Breast epithelium (tissue), 4 donors: ENCODE measurements at places on chromosomes 11 and 22.

DNA sequence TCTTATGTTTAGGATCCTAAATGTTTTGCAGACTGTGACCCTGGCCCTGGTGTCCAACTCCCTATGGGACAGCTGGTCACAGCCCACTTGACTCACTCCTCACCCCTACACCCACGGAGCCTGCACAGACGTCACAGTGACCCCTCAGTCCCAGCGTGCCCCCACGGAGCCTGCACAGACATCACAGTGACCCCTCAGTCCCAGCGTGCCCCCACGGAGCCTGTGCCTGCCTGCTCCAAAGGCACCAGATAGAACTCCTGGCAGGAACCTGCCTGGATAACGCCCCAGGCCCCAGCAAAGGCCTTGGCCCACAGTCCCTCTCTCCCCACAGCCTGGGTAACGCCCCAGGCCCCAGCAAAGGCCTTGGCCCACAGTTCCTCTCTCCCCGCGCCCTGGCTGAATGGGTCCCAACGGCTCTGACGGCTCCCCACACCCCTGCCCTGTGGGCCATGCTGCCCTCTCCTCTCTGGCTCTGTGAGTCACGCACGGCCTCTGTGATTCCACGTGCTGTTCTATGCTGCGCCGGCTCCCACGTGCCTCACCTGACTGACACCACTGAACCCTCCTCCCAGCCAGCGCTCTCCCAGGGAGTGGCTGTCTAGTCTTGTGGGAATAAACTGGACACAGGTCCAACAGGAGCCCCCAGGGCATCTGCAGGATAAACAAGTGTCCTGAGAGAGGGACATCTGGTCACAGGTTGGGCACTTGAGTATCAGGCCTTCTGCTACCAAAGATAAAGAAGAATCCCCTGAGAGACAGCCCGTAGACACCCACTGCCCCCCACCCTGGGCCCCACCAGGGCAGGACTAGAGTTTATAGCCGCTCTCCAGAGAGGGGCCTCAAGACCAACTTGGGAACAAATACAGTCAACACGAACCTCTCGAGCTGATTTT lies 250.3 kb downstream of the BRD1 start:
- no peaks in the 10 kb centered on the region for H3K4me1 ChIP-seq
- H3K36me3 ChIP-seq, result no peaks in the 10 kb centered on the region
- H3K27me3 ChIP-seq, result peaks cover 18% of the 10 kb centered on the region
- no peak overlapping the region for H3K27ac ChIP-seq
- peak; percentile 46 for DNase-seq

DNA sequence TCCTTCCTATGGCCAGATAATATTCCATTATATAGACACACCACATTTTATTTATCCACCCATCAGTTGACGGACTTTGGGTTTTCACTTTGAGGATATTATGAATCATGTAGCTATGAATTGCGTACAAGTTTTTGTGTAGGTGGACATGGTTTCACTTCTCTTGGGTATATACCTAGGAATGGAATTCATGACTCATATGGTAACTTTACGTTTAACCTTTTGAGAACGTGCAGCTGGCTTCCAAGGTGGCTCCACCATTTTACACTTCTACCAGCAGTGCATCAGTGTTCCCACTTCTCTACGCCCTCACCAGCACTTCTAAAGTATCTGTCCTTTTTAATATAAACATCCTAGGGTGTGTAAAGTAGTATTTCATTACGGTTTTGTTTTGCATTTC lies 112.0 kb downstream of the PLEKHA7 start:
- H3K36me3 ChIP-seq, result no peaks in the 10 kb centered on the region
- H3K27me3 ChIP-seq, result no peaks in the 10 kb centered on the region
- no peak for DNase-seq
- H3K4me1 ChIP-seq, result no peaks in the 10 kb centered on the region

GRCh38 chr22:47238690-47239473 lies 476.4 kb downstream of the TBC1D22A start:
- H3K4me1 ChIP-seq, result no peaks in the 10 kb centered on the region
- no peaks in the 10 kb centered on the region for H3K27me3 ChIP-seq
- no peaks in the 10 kb centered on the region for H3K36me3 ChIP-seq
- no peak overlapping the region for H3K27ac ChIP-seq
- H3K4me3 ChIP-seq, result no peak overlapping the region
- no peak for DNase-seq

DNA sequence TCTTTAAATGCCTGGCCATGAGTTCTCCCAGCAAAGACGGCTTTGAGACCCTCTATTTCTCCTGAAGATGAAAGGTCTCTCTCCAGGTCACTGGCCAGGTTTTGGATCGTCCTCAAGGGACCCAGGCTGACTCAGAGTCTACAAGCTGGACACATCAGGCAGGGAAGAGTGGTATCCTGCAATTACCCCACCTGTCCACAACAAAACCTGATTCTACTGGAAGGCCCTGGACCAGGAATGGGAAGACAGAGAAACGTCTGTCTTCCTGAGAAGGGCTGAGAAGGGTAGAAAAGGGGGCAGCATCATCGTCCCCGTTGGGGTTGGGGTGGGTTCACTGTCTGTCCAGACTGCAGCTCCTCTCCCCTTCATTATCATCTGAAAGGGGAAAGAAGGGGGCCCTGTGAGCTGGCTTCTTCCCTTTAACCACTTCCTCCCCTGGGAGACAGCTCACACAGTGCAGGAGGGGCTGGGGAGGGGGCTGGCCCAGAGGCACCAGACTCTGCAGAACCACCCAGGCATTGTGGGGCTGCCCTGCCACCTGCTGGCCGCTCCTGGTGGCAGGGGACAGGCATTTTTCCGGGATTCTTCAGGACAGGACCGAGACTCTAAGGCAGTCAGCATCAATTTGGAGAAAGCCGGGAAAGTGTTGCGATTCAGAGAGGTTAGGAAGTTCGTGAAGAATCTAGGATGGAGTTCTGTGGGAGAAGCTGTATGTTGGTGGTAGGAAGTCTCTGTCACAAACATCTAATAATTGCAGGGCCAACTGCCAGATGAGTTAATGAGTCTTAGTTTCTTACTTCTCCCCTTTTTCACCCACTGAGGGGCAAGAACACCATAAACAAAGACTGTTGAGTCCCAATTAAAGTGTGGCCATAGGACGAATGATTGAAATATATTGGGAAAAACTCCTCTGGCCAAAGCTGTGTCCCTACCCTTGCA lies 57.6 kb downstream of the SYN3 start:
- H3K4me3 ChIP-seq, result no peak overlapping the region
- no peaks in the 10 kb centered on the region for H3K4me1 ChIP-seq
- peak; percentile 61 for DNase-seq
- H3K36me3 ChIP-seq, result no peaks in the 10 kb centered on the region
- H3K27ac ChIP-seq, result no peak overlapping the region

- H3K4me3 ChIP-seq, result peak overlapping the region; percentile 9
- no peaks in the 10 kb centered on the region for H3K27me3 ChIP-seq
- DNase-seq, result no peak
These were observed 8.9 kb upstream of the NLRP6 start for GRCh38 chr11:269146-269890.

- peaks cover 7% of the 10 kb centered on the region for H3K4me1 ChIP-seq
- H3K4me3 ChIP-seq, result no peak overlapping the region
- no peaks in the 10 kb centered on the region for H3K36me3 ChIP-seq
These were observed 5.4 kb downstream of the C11orf96 start for GRCh38 chr11:43947815-43948214.

GRCh38 chr22:31300896-31301295 lies 8.6 kb upstream of the PIK3IP1 start:
- no peaks in the 10 kb centered on the region for H3K36me3 ChIP-seq
- no peak for DNase-seq
- no peak overlapping the region for H3K27ac ChIP-seq
- H3K4me3 ChIP-seq, result no peak overlapping the region
- no peaks in the 10 kb centered on the region for H3K4me1 ChIP-seq
- no peaks in the 10 kb centered on the region for H3K27me3 ChIP-seq

GRCh38 chr11:6397636-6398035 lies 7.4 kb downstream of the SMPD1 start:
- DNase-seq, result no peak
- H3K4me1 ChIP-seq, result no peaks in the 10 kb centered on the region
- H3K27me3 ChIP-seq, result no peaks in the 10 kb centered on the region
- H3K4me3 ChIP-seq, result no peak overlapping the region
- H3K27ac ChIP-seq, result no peak overlapping the region

DNA sequence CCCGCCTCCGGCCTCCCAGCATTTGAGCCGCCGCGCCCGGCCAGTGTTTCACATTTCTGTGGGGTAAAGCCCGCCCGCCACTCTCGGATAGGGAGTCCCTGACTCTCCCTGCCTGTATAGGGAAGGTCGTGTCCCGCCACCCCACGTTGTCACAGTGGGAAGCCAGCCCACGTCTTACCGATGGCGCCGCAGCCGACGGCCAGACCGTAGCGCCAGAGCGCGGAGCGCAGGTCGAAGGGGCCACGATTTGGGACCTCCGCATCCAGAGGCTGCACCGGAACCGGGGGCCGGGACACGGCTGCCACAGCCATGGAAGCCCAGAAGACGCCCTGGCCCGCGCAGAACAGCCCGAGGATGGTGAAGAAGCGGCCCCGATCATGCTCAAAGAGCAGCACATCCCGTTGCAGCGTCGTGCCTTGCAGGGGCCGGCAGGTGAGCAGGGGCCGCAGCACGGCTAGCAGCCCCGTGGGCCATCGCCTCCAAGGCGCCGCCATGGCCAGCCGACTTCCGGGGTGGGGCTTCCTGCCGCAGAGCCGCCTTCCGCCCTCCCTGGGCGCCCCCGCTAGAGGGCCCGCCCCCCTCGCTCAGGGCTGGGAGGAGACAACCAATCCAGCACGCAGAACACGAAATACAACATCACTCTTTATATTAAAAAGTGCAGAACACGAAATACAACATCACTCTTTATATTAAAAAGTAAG lies at the start of gene TMEM223:
TMEM223 (minus strand) TSS at position 506 of the 701 bp plus-strand sequence; CDS start at position 494, 12 bp downstream.
- DNase-seq, result peak; percentile 86
- peak within 1 kb of the TSS; percentile 70 for H3K4me3 ChIP-seq
- H3K4me1 ChIP-seq, result peaks cover 6% of the 10 kb centered on the region
- H3K27me3 ChIP-seq, result no peaks in the 10 kb centered on the region
